ENCODE measurements at places on chromosomes 13 and 19.

- DNase-seq, result no peak
These were observed 20.4 kb downstream of the DHRS12 start for GRCh38 chr13:51783428-51784094.

DNA sequence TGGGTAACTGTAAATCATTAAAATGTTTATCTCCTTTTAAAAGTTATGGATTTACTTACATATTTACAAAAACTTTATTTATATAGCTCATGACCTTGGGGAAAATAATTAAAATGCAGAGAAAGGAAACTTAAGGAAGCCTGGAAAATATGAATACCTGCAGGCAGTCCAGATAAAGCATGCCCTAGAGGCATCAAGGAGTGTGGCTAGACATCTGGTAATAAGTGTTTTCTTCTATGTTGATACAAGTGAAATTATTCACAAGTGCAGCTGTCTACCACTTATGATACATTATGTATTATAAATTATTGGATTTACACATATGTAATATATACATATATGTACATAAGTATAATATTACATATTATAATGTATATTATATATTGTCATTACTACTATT, 207.9 kb downstream of the LMO7 start:
- DNase-seq, result no peak

DNA sequence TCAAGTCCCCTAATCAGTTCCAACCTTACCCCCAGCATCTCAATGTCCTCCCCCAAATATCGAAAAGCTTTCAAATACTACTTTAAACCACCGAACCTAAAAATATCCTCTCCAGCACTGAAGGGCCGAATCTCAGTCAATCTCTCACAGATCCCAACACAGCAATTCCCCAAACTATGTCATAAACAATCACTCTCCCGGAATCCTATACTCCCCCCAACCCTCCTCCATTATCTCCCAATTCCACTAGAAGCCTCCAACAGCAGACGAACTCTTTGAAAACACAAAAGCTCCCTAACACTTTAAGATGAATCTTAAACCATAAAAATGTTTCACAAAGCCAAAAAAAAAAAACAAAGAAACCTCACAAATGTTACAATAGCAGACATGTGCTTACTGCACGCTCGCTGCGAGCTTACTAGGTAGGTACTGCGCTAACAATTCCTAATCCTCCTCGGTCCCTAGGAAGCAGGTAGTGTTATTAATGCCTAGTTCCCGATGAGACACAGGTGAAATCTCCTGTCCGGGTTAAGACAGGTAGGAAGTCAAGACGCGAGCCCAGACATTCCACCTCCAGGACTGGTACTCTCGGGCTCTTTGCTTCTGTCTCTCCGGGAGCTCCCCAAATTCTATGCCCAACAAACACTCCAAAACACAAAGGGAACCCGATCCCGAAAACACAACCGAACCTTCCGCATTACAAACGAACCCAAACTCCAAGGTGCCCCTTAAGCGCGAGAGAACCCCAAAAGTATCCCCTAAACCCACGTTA, 14.2 kb downstream of the FBXO46 start:
- no peak for DNase-seq

DNA sequence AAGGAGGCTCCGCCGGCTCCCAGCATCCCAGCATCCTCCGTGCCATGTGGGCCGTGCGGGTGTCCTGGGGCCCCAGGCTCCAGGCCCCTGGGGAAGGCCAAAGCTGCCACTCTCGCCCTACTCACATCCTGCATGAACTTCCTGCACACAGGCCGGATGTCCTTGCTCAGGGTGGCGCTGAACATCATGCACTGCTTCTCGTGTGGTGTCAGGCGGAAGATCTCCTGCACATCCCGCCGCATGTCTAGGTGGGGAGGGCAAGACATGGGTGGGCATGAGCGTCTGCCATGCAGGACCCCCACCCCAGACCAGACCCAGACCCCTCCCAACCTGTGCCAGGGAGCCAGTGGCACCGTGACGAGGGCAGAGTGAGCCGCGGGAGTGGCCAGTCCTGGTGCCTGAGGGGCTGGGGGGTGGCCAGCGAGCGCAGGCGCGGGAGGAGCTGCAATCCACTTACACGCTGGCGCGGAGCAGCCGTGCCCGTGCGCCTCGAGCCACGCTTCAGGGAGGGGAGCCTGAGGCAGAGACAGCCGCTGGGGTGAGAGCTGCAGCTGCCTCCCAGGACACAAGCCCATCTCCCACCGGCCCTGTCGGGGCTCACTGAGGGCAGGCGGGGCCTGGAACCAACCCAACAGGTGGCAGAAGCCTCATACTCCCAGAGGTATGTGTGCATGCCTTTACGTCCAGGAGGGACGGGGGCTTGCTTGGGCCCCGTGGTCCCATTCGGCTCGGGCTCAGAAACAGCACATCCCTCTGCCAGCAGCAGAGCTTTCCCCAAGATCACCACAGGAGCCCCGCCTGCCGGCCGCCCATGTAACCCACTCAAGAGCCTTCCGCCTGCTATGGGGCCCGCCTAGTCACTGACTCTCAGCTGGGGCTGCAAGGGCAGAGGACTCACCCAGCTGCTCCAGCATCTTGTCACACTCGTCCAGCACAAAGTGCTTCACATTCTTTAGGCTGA, 8.8 kb downstream of the DDX39A start:
- no peak for DNase-seq

DNA sequence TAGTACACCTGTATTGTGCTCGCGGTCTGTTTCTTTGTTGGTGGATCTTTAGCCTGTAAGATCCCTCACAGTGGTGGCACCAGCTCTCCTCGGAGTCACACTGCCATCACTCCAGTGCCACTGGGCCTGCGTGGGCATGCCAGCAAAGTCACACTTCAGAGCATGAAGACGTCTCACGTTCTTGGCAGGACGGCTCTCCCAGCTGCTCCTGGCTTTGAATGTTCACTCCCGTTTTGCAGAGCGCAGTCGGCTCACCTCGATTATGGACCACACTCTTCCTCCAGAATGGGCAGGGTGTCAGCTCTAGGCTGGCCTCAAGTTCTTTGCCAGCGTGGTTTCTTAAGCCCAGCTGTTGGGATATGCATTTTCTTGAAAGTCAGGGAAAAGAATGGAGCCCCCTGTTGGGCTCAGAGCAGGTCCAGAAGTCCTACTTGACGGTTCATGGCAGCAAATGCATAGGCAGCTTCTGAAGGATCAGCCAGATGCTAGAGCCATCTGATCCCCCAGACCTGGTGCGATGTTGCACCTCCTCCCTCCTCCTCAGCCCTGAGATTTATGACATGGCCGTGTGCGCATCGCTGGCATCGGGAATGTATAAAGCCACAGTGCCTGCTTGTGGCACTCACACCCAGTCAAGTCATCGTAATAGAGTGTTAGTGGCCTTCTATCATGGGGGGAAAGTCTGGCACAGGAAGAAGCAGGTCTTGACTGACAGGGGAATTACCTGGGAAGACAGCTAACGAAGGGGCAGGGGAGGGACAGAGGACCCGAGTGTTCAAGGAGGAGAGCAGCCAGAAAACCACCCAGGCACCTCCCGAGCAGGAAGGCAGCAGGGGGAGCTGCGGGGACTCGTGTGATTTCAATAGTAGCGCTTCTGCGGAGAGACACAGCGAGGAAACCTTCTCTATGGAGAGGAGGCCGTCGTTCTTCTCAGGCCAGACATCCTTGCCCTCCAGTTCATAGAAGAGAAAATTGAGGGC, 40.2 kb upstream of the NPAS1 start:
- DNase-seq, result no peak

GRCh38 chr19:31326329-31327028, 22.8 kb downstream of the TSHZ3 start:
- DNase-seq, result no peak

DNA sequence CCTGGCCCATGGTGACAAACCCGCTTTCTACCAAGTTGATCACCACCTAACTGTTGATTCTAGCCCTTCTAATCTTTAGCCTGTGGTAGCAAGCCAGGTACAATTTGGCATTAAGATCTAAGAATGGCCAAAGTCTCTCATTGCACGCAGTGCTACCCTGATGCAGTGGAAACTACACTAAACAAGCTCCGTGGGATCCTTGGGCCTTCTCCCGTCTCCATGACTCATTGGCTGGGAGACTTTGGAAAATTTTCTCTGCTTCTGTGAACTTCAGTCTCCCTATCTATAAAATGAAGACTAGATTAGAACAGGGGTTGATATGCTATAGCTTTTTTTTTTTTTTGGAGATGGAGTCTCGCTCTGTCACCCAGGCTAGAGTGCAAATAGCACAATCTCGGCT, 223.0 kb downstream of the TSHZ3 start:
- no peak for DNase-seq

DNA sequence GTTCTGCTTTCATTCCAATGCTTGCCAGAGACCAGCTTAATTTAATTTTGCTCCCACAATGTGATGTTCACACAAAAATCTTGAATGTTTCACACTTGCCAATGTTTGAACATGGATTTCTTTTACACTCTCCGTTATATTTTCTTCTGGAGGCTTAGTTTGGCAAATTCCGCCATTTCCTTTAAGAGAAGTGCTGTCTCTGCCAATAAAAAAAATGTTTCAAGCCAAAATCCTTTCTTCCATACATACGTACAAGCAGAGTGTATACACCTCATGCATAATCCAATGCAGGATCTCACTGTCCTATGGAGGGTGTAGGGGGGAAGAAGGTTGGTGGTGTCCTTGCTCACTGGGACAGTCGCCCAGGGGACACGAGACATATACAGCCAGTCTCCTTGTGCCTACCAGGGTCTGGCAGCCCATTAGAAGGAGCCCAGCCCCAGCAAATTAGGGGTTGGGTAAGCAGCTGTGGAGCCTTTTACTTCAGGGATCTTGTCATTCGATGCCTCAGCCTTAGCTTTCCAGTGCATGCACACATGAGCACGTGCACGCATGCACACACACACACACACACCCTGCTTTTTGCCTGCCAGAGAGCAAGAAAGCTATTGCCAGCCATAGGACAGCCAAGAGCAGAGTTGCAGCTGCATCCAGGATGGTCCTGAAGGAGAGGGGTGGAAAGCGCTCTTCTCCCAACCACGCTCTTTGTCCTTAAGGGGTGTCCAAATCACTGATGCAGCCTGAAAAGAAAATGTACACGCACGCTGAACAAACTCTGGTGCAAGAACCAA, 208.3 kb downstream of the FOXO1 start:
- DNase-seq, result no peak

DNA sequence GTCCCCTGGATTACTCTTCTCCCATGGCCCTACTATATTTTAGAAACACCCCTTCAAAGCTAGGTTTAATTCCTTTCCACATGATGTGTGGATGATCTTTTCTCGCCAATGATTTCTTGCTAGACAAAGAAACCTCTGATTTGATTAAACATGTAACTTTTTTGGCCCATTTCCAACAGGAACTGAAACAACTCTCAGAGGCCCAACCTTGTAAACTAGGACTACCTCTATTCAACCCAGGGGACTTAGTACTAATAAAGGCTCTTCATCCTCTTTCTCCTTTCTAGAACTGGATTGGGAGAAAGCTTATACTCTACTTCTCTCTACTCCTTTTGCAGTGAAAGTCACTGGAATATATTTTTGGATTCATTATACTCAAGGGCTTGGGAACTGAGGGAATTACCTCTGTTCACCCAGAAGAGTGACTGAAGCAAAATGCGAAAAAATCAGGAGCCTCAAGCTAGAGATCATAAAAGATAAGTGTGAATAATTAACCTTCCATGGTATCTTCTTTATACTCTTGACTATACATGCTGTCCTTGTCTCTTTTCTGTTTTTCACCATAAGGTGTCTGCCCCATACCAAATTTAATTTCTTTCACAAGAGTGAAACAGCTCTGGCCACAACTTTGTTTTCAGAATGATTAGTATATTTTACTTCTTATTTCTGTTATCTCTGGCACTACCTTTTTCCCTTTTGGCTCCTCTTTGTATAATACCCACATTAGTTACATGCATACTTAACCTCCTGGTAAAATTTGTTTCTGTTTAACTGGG, 977.6 kb downstream of the SLITRK5 start:
- DNase-seq, result no peak

- DNase-seq, result peak; percentile 87
These were observed 12.1 kb upstream of the PEX11G start for GRCh38 chr19:7500811-7501450.

DNA sequence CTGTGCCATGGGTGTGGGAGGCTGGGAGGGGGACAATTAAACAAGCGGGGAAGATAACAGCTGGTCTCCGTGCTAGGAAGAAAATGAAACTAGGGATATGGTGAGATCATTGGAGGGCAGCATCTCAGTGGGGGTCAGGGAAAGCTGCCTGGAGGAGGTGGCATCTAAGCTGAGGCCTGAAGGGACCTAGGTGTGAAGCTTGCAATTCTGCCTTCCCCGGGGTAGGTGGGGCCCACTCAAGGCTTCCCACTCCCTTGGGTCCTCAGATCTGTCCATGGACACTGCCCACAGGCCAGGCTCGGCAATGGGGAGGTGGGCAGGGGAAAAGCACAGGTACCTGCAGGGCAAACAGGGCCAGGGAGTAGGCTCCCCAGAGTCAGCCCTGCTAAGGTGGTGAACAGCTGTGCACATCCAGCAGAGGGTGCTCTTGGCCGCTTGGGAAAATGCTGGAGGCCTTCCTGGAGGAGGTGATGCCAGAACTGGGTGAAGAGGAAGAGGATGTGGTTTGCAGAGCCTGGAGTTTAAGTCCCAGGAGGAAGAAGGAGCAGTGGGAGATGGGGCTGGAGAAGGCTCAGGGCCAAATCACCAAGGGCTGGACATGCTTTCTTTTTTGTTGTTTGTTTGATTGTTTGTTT, 25.7 kb upstream of the CCNE1 start:
- no peak for DNase-seq

- DNase-seq, result no peak
These were observed 9.3 kb upstream of the NALCN start for GRCh38 chr13:101425623-101426022.

- DNase-seq, result no peak
These were observed 2358.5 kb upstream of the PCDH20 start for GRCh38 chr13:63774133-63774532.

DNA sequence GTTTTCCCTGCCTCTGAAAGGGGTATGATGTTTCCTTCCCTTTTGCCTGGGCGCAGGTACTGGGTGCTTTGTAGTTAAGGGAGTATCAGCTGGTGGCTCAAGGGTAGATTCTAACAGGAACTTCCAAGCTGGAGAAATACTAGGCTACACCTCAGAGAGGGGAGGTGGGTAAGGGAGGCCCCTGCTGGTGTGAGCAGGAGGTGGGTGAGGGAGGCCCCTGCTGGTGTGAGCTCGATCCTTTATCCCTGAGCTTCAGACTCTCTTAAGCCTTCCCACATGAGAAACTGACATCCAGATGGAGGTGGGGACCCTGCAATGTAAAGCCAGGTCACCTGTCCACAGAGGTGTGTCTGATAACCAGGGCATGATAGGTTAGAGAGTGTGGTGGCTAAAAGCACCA, 32.1 kb downstream of the CYP2B6 start:
- no peak for DNase-seq

DNA sequence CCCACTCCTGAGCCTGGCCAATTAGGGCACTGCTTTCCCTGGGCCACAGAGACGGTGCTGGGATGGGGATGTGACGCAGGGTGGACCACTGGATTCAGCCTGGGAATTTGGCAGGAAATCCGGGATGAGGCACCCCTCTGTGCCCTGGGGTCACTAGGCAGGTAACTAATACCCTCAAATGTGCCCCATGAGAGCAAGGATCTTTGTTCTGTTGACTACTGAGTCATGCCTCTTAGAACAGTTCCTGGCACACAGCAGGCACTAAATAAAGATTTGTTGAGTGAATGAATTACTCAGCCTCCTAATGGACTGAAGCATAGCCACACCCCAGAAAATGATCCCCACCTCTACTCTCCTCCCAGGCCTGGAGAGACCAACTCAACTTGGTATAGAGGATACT, 15.9 kb downstream of the OPA3 start:
- no peak for DNase-seq

Measured in urothelium cell line (cell line).